Vagina (tissue), 2 donors: ENCODE measurements at places on chromosomes 6 and 20.

DNA sequence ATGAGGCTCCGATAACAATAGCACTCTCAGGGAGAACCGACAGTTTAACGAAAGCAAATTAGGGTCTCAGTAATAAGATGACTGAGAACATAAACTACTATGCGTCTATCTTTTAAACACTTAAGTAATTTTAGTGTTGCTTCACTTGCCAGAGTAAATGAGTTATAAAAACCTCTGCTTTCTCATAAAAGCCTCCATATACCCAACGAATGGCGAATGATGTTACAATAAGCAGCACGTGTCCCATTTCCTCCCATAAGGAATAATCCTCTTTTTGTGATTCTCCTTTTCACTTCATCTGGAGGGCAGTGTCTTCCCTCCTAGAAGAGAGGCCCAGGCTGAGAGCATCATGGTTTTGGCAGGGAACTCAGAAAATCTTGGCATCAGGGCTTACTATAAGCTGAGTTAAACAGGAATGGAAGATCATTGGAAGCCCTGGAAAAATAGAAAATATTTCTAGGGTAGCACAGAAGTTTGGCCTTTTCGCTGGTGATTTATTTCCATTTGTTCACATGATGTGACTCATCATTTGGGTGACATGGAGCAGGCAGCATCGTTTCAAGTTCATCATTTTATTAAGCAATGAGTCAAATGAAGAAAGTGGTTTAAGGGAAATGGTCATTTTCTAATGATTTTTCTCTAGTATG lies 255.4 kb downstream of the ATXN1 start:
- DNase-seq: no peak

DNA sequence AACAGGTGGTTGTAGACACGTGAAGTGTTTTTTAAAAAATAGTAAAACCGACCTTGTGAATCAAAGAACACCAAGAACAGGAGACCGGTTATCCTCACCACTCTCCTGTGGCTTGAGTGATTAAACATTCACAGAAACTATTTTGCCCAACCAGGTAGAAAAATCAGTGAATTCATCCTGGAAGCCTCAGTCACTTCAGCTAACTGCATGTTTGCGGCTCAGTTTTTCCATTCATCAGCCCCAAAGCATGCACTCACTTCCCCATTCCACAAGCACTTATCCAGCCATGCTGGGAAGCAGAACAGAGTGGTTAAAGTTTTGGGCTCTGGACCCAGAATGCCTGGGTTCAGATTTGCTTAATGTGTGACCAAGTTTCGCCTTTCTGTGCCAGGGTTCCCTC lies 2.4 kb downstream of the LRRN4 start:
- DNase-seq: no peak

DNA sequence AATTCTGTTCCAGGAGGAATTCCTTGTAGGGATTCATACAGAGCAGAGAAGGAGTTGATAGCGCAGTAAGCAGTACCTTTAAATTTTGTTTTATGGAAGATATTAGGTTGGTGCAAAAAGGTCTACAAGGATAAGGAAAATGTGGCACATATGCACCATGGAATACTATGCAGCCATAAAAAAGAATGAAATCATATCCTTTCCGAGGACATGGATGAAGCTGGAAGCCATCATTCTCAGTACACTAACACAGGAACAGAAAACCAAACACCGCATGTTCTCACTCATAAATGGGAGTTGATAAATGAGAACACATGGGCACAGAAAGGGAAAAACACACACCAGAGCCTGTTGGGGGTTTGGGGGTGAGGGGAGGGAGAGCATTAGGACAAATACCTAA lies 37.4 kb upstream of the TXLNB start:
- no peak for DNase-seq

DNA sequence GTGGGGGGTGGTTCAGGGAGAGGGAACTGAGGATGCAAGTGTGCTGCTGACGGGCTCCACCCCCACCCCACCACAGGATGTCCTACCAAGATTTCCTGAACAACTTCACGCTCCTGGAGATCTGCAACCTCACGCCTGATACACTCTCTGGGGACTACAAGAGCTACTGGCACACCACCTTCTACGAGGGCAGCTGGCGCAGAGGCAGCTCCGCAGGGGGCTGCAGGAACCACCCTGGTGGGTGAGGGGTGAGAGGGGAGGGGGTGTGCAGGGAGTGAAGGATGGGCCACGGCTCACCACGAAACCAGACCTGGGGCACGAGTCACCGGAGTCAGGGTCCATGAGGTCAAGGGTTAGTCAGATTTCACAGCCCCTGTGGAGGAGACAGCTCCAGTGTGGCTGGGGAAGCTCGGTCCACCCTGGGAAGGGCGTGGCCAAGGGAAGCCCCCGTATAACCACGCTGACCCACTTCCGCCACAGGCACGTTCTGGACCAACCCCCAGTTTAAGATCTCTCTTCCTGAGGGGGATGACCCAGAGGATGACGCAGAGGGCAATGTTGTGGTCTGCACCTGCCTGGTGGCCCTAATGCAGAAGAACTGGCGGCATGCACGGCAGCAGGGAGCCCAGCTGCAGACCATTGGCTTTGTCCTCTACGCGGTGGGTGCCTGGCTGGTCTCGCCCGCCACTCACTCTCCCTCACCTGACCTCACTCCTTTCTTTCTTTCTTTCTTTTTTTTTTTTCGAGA lies 18.3 kb downstream of the CAPN11 start:
- DNase-seq: no peak

GRCh38 chr20:62709537-62709905 lies 885 bp downstream of the NTSR1 start:
- no peak for DNase-seq

DNA sequence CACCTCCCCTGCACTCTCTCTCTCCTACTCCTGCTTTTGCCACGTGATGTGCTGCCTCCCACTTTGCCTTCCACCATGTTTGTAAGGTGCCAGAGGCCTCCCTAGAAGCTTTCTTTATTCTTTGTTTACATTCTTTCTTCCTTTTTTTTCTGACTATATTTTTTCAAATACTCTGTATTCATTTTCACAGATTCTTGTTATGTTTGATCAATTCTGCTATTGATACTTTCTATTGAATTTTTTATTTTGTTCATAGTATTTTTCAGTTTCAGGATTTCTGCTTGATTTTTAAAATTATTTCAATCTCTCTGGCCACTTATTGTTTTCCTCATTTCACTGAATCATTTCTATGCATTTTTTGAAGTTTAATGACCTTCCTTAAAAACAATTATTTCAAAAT lies 801.8 kb downstream of the GRIK2 start:
- no peak for DNase-seq

- DNase-seq: no peak
Measured at GRCh38 chr6:136984578-136984977, 60.2 kb downstream of the IL20RA start.

DNA sequence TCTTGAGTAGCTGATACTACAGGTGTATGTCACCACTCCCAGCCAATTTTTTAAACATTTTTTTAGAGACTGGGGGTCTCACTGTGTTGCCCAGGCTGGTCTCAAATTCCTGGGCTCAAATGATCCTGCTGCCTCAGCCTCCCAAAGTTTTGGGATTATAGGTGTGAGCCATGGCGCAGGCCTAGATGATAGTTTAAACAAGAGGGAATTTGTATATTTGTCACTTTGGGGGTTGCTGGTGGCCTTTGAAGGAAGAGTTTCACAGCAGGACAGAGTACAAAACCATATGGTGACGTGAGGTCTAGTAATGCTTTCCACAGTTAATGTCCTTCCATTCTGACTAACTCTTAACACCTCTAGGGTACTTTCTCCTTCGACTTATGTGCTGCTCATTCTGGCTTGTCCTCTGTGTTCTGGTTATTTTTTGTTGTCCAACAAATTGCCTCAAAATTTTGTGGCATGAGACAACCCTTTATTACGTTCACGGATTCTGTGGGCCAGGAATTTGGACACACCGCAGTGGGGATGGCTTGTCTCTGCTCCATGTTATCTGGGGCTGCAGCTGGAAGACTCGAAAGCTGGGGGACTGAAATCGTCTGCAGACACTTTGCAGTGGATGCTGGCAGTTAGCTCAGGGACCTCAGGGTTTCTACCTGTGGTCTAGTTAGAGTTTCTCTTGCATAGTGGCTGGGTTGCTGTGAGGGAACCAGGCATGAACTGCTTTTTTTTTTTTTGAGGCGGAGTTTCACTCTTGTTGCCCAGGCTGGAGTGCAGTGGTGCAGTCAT lies 23.0 kb upstream of the IER3 start:
- no peak for DNase-seq

GRCh38 chr6:121765060-121765459 lies 329.6 kb downstream of the GJA1 start:
- DNase-seq: no peak

DNA sequence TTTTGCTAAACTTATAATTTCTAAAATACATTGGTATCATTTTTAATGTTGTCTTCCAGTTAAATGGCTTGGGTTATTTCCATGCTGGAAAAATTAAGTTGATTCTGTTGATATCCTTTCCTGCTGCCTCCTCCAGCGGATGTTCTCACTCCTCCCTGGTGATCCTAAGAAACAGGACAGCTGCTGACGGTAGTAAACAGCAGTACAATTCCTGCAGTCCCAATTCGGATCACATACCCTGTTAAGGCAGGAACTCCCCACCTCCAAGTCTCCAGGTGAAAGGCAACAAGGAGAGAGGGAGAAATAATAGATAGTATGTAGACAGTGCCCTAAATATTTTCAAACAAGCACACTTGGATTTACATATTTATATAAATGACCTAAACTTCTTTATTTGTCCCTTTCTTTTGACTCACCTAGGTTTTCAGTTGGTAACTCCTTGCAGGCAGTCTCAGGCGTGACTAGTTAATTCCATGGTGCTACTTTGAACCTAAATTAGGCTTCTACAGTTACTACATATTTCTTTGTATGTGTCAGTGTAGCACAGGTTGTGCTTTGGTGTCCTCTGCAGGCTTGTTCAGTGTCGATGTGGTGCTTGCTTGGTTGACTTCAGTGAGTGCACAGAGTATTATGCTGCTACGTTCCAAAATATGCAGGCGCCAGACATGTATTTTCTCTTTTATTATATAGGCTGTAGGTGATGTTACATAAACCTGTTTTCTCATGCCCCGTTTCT lies 126.0 kb downstream of the ADGRB3 start:
- no peak for DNase-seq

DNA sequence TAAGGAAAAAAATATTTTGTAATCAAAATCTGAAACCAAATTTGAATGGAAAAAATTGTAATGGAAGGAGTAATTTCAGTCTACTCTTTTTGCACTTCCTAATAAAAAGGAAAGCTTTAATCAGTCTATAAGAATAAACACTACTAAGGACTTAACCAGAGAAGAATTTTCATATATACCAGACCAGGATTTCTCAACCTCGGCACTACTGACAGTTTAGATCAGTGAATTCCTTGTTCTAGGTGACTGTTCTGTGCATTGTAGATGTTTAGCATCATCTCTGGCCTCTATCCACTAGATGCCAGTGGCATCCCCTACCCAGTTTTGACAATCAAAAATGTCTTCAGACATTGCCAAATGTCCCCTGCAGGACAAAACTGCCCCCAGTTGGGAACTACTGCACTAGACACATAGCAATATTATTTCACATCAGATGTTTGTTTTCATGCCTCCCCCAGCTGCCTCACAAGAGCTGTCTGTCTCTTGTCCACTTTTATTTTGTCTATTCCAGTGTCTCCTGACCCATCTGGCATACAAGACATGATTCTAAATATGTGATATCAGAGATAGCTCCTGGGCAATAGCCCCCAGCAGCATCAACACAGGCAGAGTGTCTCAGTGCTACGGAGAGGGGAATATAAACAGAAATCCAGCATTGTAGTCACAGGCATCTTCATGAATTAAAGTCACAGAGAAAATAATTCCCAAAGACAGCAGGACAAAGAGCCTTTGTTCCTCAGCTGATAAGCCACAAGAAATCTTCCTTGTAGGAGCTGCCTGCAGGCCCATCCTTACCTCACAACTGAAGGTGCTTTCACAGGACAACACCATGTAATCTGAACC lies 27.0 kb downstream of the DNAAF9 start:
- no peak for DNase-seq

DNA sequence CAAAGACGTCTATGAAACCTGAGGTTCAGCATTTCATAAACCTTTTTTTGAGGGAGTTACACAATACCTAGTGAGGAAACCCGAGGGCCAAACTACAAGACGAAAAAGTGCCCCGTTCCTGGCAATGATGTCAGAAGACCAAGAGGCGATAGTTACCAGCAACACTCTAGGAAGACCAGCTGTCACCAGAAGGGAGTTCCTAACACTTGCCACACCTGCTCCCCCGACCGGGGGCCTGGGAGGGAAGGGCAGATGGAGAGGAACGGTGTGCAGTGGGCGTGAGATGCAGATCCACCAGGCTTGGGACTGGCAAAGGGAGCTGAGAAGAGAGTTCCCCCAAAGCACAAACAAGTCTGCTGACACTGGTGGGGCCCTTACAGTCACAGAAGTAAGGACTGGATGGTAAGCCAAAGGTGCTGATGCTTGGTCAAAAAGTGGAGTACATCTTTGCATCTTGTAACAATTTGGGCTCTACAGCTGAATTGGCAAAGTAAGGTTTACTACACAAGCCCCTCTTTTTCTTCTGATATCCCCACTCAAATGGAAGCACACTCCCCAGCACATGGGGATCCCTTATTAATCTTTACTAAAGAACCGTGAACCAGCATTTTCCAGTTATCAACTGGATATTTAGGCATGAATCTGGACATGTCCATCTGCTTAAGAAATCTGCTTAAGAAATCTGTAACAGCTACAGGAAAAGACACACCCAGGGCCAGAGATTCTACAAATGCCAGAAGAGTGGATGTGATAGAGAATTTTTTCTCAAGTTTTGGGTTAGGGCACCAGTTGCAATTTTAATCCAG lies 38.5 kb downstream of the PANK2 start:
- DNase-seq: no peak

- no peak for DNase-seq
Measured at GRCh38 chr6:140059947-140060346, 685.5 kb upstream of the CITED2 start.

GRCh38 chr6:15493437-15494168 lies 169.2 kb downstream of the DTNBP1 start:
- DNase-seq: no peak

- no peak for DNase-seq
Measured at GRCh38 chr6:136831873-136832562, 9.6 kb downstream of the PEX7 start.

DNA sequence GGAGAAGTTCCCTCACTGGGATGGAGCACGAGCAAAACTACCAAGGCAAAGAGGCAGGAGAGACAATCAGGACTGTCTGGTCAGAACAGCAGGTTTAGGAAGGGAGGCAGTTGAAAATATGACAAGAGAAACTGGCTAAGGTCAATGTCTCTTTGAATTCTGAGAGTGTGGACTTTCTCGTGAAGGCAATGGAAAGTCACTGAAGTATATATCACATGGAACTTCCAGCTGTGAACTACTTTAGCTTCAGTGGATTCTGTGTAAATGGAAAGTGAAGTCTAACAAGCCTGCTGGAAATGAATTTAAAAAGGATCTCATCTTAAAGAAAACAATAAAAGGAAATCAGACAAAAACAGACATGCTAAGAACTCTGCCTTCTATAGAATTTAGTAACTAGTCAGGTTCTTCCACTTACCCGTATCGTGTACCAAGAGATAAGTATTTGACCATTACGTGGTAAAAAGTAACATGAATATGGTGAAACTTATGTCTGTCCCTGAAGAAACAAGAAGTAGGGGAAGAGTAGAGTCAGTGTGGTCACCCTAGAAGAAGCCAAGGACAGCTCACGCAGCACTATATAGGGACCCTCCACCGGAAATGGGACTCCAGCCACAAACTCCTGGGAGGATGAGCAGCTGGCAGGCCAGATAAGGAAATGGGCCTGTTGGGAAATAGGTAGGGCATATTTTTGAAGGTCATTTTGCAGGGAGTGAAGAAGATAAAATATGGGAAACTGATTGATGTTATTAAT lies 123.4 kb downstream of the MAP7 start:
- DNase-seq: no peak
